Naive thymus-derived CD4-positive, alpha-beta T cell (primary cell): ENCODE measurements at places on chromosomes 2 and 18.
A peak's percentile ranks its signal among the peaks of the same experiment; 100 is the strongest.

DNA sequence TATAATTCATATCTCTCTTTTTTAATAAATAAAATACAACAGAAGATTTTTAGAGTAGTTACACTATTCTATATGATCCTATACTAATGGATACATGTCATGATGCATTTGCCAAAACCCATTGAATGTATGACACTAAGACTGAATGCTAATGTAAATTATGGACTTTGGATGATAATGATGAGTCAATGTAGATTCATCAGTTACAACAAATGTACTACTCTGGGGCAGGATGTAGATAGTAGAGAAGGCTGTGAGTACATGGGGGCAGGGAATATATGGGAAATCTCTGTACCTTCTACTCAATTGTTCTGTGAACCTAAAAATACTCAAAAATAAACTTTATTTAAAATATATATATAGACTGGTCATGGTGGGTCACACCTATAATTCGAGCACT lies 45.6 kb upstream of the NEDD4L start:
- no peak for DNase-seq

DNA sequence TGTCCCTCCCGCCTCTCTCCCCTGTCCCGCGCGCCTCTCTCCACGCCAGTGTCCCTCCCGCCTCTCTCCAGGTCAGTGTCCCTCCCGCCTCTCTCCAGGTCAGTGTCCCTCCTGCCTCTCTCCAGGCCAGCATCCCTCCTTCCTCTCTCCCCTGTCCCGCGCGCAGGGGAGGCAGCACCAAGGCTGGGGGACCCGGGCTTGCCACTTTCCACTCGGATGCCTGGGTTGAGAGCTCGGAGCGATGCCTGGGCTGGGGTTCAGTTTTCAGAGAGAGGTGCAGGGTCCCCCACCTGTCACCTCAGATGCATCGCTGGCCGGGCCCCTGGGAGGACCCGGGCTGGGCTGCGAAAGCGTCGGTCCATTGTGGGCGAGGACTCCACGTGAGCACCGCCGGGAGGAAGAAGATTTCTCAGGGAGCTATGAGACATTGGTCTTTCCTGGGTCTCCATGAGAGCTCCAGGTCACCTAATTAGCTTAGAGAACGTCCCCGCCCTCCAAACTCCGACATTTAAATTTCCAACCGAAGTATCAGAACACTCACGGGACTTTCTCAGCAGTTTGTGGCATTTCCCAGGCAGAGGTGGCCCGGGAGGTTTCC lies 2.1 kb downstream of the FBLN7 start:
- DNase-seq = no peak

- DNase-seq = no peak
These were observed 14.8 kb downstream of the ZAP70 start for GRCh38 chr2:97728091-97728731.

- DNase-seq = no peak
These were observed 338.2 kb upstream of the MYT1L start for GRCh38 chr2:2669316-2669715.

- DNase-seq = no peak
These were observed 83.8 kb upstream of the ACVR2A start for GRCh38 chr2:147760984-147761383.

- DNase-seq = peak; percentile 30
These were observed 1375.4 kb upstream of the CELF4 start for GRCh38 chr18:38940863-38941531.

DNA sequence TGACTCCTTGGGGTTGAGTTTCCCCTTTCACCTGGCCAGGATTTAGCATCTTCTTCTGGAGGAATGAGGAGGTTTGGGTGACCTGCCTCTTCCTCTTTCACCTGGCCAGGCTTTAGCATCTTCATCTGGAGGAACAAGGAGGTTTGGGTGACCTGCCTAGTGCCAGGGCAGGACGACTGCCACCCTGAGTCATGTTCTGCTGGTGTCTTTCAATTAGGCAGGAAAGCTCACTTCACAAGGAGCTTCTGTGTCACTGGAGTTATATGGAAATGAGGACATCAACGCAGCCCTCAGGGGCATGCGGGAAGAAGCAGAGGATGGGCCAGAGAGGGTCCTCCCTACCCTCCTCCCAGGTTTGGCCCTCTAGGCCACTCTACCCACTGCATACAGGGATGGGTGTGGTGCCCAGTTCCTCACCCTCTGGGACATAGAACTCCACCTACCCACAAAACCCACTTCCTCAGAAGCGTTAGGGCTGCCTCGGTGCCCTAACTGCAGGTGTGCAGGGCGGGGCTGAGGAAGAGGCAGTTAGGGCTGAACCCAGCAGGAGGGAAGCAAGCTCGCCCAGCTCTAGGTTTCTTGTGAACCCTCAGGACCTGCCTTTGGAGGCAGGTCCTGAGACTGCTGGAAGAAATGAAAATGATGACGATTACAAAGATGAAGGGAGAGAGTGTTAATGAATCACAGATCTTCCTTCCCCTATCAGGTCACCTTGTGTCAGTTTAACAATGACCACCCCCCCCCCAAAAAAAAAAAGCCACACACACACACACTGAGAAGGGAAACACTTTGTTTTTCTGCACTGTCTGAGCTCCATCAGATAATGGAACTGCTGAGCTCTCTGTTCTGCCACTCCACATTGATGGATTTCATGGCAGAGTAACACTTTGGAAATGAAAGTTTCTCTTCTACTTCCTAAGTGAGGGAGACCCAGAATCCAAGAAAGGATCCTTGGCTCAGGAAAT lies 71.0 kb downstream of the ARL4C start:
- DNase-seq = peak; percentile 92

GRCh38 chr2:31363956-31364750 lies 50.4 kb downstream of the XDH start:
- no peak for DNase-seq

- DNase-seq = no peak
These were observed 117.5 kb downstream of the ACVR1 start for GRCh38 chr2:157758586-157758985.

DNA sequence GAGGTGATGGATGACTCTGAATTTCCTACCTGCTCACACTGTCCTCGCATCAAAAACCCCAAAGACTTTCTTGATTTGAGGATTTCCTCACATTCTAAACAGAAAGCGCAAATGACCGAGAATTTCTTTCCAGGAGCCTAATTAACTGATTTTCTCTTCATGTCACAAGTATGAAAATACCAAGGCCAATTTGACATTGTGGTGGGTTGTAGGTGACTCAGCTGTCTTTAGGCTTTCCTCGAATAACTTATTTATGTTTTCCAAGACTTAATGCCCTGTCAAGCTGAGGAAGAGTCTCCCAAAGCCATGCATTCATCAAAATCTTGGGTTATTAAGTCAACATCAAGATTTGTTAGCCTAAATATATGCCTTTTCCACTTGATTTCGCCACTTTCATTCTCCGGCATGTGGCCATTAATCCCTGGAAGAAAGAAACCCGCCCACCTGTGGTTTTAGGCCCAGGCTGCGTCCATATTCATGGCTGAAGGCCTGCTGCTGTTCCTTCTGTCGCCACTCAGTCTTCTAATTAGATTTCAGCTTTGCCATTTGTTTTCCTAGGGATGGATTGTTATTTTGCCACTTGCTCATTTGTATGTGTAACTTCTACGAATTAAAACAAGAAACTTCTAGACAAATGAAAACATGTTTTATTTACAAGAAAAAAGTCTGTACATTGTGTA lies 84.9 kb downstream of the ST6GAL2 start:
- DNase-seq = no peak

GRCh38 chr18:74795751-74796150 lies 198.1 kb downstream of the ZNF407 start:
- no peak for DNase-seq

GRCh38 chr2:98607741-98608115 lies 584 bp downstream of the COA5 start:
- DNase-seq = no peak

GRCh38 chr2:51995293-51995692 lies 963.4 kb upstream of the NRXN1 start:
- no peak for DNase-seq

DNA sequence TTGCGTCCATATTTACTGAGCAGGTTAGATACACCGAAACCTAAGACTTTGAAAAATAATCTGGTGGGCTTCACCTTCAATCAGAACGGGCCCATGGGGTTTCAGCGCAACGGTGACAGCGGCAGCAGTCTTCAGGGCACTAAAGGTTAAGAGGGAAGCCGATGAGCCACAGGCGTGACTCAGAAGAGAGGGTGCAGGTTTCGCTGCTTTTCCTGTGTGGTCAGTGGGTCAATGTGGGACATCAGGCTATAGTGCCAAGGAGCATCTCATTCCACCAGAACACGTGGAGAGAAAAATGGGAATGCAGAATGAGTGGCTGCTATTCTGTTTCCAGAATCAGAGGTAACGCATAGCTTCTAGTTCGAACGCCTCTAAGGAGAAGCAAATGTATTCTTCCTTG lies 8.9 kb downstream of the PTGR3 start:
- DNase-seq = no peak

DNA sequence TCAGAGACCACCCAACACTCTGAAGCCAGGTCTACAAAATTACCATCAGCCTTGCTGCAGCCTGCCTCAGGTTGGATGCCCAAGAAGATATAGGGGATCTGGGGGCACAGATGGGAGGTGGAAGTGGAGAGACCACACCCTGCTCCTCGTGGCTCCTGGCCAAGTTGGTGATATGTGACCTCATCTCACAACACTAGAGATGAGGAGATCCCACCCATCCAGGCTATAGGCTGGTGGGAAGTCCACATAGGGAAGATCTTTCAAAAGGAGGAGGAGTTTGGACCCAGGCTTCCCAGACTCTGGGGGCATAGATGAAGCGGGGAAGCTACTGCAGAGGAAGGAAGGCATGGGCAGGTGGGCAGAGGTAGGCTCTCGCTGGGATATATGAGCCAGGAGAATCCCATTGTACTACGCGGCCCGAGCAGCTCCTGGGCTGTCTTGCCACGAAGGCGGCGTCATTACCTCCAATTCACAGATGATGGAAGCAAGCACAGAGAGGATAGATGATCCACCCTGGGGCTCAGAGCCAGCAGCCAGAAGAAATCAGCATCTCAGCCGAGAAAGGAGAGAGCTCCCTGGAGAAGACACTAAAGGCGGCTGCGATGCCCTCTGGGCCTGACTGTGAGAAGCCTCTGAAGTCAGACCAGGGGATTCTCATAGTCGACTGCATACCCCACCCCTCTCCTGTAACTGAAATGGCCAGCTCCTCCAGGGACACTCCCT lies 96.0 kb downstream of the RHOB start:
- no peak for DNase-seq

DNA sequence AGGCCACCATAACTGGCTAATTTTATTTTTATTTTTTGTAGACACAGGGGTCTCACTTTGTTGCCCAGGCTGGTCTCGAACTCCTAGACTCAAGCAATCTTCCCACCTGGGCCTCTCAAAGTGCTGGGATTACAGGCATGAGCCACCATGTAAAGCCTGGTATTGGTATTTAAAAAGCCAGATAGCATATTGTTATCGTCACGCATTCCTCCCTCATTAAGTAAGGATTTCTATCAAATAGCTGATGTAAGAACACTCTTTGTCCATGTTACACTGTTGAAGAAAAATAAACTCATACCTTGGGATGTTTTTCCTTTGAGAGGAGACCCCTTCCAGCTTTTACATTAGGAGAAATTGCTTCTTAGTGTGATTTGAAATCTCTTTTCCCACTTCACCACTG lies 39.2 kb upstream of the DARS1 start:
- DNase-seq = no peak

DNA sequence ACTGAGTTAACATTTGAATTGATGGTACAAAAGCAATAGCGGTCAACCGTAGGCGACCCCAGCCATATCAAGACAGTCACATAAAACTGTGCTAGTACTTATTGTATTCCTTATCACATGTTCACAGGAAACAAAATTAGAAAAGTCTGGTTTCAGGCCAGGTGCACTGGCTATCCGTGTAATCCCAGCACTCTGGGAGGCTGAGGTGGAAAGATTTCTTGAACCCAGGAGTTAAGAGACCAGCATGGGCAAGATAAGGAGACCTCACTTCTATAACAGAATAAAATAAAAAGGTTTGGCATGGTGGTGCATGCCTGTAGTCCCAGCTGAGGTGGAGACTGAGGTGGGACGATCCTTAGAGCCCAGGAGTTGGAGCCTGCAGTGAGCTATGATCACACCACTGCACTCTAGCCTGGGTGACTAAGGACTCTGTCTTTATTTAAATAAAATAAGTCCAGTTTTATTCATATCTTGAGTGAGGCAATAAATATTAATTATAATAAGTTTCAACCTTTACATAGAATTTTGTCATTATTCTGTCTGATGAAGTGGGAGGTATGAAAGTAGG lies 84.1 kb upstream of the RGPD4 start:
- DNase-seq = no peak

GRCh38 chr2:35160871-35161270 lies 1194.7 kb upstream of the CRIM1 start:
- DNase-seq = no peak

GRCh38 chr2:234404957-234405356 lies 91.9 kb downstream of the ARL4C start:
- no peak for DNase-seq

DNA sequence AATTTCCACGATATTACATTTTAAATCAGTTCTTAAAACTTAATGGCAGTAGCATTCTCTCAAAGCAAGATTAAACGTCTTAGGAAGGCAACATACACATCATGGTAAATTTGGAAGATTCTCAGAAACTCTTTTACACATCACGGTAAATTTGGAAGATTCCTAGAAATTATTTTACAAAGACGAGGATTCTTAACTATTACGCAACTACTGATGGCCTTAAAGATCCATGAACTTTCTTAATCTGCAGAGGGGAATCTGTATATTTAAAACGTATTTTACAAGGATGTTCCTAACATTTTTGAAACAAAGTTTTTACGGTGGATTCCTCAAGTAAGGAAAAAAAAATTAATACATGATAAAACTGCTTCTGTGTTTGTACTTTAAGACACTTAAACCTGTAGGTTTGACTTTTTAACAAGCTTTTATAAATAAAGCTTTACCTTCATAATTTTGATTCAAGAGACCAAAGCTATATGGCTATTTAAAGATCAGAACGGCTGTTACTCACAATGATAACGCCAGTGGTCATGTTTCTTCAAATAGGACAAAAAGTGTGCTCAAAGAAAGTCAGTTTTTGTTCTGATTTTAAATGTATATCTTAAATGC lies 1.7 kb downstream of the ATF2 start:
- no peak for DNase-seq

DNA sequence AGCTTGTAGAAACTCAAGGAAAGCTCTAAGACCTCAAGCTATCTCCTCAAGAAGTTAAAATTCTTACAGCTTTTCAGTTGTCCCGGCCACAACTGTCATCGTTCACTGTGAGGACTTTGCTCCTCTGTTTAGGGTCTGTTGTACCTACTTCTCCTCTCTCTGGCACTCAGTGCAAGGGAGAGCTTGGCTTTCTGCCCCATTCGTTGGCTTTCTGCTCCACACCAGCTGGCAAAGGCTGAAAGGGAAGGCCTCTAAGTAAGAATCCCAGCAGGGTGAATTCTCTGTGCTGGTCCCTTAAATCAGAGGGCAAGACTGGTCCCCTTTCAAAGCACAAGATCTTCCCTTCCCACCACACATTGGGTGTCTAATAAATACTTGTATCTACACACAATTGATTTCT lies 17.3 kb downstream of the ZBTB7C start:
- no peak for DNase-seq

GRCh38 chr2:55157474-55157884 lies 74.6 kb downstream of the CLHC1 start:
- DNase-seq = no peak

GRCh38 chr2:66301767-66302140 lies 133.2 kb upstream of the MEIS1 start:
- no peak for DNase-seq

GRCh38 chr2:167310442-167310841 lies 422.2 kb downstream of the XIRP2 start:
- no peak for DNase-seq
